ENCODE measurements at places on chromosomes 1 and 21.

DNA sequence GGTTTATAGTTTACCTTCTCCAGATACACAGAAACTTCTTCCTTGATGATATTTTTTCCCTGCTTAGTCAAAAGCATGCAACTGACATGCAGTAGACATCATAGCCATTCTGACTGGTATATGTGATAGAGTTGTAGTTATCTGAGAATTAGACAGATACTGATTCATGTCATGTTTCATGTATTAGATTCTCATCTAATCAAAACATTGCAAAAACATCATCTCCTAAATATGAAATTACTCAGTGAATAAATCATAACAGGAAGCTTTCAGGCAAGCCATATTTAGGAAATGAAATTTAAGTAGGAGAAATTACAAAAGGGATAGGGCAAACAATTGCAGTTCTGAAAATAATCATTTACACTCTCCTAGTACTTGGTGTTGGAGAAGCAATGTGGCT lies 38.4 kb upstream of the ASB17 start:
- DNase-seq: no peak

DNA sequence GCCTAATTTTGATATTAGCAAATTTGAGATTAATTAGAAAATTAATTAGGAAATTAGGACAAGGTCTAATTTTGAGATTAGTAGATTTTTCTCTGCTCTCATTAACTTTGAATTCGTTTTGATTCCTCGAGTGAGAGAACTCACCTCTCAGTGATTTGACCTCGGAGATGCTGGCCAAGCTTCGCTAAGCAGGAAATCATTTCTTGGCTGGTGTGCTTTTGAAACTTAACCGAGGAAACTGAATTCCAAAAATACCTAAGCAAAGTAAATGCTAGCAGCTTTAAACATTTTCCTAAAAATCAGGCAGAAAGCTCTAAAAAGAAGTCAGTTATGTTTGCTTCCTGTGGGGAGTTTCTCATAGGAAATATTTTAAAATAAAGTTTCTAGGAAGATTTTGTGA lies 34.9 kb downstream of the CDC14A start:
- DNase-seq: no peak

DNA sequence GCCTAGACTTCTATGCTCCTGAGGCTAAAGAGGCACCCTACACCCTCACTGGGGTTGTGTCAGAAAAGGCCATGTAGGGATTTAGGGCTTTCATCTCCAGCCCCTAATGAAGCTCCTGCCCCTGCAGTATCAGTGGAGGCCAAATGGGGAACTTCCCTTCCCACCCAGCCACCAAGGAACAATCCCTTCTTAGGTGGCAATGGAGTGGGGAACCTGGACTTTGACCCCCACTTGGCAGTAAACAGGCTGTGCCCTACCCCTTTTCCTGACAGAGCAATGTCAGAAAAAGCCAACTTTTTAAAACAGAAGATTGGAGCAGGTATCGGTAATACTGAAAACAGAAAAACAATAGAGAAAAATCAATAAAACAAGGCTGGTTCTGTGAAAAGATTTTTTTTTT lies 35.5 kb upstream of the SLC19A2 start:
- DNase-seq: no peak

GRCh38 chr1:99784143-99784542 lies 17.7 kb upstream of the FRRS1 start:
- no peak for DNase-seq

GRCh38 chr21:31164713-31165694 lies 126.7 kb upstream of the KRTAP19-8 start:
- DNase-seq: no peak

- DNase-seq: peak; percentile 22
Observed at GRCh38 chr1:9822897-9823692, 670 bp downstream of the CLSTN1 start.

DNA sequence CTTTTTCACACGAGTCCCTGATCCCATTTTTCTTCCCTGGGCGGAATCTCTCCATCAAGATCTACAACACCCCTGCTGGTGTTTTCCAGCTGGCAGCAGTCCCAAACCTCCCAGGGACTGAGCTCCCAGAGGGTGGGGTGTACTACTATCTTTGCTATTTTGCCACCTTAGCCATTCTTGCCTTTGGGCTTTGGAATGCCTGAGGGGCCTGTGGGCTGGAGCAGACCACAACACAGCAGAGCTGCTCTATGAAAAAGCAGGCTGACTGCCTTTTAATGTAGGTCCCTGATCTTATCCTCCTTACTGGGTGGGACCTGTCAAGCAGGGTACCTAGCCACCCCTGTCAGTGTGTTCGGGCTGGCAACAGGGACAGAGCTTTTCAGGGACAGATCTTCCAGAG lies 91.9 kb downstream of the KCNT2 start:
- no peak for DNase-seq

DNA sequence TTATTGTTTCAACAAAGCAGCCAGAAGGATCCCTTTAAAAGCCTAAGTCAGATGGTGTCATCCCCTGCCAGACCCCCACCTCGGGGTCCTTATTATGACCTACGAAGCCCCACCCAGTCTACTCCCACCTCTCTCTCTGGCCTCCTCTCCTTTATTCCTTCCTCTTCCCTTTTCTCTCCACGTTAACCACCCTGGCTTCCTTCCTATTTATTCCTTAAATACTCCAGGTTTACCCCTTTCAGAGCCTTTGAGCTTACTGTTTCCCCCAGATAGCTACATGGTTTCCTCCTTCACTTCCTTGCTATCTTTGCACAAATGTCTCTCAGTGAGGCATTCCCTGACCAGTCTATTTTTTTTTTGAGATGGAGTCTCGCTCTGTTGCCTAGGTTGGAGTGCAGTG lies 12.0 kb upstream of the SLC9A1 start:
- no peak for DNase-seq

- DNase-seq: no peak
Observed at GRCh38 chr1:59967780-59968179, 41.2 kb upstream of the CYP2J2 start.

GRCh38 chr1:234708700-234709395 lies 98.9 kb upstream of the IRF2BP2 start:
- no peak for DNase-seq

DNA sequence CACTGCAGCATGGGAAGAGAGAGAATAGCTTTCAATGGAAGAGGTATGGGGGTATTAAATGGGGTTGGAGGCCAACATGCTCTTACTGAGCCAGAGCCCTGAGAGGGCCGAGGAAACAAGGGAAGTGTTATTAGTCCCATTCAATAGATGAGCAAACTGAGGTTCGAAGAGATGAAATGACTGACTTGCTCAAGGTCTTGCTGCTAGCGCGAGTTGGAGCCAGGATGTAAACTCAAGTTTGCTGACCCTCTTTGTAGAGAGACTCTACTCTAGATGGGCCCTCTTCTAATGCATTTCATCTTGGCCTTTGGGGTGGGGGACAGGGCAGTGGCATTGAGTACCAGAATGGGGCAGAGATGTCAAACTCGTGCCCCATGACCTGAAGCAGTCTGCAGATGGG lies 319.5 kb downstream of the RPS6KC1 start:
- no peak for DNase-seq

DNA sequence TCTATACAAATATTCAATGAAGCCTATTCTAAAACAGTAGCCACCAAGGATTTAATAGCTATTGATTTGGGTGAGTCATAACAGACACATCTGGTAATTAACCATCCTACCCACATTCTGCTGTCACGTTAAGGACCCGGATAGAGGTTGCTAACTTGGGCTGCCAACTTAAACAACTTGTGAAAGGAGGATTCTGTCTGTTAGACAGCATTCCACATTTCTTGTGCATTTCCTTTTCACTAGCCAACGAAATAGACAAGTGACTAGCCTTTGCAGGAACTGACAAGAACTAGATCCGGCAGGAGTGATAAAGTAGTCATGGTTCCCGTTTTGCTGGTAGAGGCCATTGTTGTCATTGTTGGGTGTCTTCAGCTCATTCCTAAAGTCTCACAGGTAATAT lies 9.5 kb downstream of the DSCAM start:
- DNase-seq: no peak

- DNase-seq: peak; percentile 85
Observed at GRCh38 chr1:232627645-232628334, 2.1 kb downstream of the SIPA1L2 start.

DNA sequence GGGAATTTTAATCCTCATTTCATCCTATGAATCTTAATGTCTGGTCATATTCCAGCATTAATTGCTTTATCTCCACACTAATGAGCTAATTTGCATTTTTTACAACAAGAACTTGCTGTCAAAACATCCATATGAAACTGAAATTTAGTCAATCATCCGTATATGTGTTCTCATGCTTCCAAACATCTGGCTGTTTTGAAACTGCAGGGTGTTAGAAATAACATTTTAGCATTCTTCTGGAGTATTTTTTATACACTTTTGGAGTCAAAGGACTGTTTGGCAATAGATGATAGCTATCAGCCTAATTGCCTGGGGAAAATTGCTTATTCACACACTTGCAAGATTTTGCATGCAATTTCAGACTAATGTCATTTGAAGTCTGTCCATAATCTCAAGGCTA lies 1639.3 kb downstream of the KCNT2 start:
- no peak for DNase-seq

- no peak for DNase-seq
Observed at GRCh38 chr21:32143241-32143939, 135.5 kb downstream of the MIS18A start.

- DNase-seq: no peak
Observed at GRCh38 chr1:51301152-51301843, 29.1 kb downstream of the TTC39A start.

DNA sequence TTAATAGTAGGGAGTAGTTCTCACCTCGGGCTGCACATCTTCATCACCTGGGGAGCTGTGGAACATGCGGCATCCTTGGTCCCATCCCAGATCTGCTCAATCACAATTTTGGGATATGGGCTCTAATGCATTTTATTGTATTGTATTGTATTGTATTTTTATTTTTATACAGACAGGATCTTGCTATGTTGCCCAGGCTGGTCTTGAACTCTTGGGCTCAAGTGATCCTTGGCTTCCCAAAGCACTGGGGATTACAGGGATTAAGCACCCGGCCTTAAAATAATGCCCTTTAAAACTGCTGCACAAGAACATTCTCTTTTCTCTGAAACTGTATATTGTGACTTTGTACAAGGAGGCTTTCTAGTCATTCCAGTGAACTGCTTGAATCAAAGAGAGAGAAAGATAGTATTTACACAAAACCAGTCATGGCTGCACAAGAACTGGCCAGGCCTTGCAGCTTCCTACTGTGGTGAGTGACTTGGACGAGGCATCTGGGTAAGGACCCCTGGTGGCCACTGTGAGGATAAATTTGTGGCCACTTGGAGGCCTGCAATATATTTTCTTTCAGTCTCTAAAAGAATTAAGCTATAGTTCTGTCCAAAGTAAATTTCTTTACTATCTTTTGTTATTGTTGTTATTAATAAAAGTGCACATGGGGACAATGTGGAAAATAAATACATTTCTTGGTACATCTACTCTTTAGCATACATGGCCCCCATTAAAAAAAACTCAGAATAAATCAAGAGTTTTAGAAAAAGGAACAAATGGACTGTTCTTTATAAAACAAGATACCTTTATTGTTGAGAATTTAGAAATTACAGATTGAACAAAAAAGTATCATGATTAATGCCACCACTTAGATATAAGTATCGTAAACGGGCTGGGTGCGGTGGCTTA lies 48.0 kb downstream of the TBCE start:
- DNase-seq: peak; percentile 75

GRCh38 chr1:11505591-11506538 lies 26.9 kb downstream of the DISP3 start:
- DNase-seq: peak; percentile 26

DNA sequence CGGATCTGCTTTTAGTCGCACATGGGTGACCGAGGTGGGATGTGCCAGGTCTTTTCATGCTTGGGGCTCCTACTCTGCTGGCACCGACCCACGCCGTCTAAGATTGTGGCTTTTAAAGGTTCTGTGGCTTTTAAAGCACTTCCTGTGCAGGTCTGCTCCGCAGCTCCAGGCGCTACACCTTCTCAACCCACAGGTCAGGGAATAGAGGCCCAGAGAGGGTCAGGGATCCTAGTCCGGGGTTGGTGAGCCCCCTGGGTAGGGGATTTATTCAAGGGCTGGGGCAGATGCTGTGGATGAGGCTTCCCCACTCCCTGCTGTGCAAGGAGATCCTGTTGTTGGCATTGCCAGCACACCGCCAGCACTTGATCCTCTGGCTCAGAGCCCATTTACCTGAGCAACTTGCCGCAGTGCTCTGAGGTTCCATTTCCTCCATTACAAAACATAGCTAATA lies 212.8 kb upstream of the RAB4A start:
- no peak for DNase-seq

- no peak for DNase-seq
Observed at GRCh38 chr1:93689521-93690223, 8.0 kb upstream of the BCAR3 start.

GRCh38 chr1:116465845-116466685 lies 93.0 kb downstream of the ATP1A1 start:
- DNase-seq: no peak

- DNase-seq: no peak
Observed at GRCh38 chr1:105730701-105731100, 1325.8 kb upstream of the PRMT6 start.

DNA sequence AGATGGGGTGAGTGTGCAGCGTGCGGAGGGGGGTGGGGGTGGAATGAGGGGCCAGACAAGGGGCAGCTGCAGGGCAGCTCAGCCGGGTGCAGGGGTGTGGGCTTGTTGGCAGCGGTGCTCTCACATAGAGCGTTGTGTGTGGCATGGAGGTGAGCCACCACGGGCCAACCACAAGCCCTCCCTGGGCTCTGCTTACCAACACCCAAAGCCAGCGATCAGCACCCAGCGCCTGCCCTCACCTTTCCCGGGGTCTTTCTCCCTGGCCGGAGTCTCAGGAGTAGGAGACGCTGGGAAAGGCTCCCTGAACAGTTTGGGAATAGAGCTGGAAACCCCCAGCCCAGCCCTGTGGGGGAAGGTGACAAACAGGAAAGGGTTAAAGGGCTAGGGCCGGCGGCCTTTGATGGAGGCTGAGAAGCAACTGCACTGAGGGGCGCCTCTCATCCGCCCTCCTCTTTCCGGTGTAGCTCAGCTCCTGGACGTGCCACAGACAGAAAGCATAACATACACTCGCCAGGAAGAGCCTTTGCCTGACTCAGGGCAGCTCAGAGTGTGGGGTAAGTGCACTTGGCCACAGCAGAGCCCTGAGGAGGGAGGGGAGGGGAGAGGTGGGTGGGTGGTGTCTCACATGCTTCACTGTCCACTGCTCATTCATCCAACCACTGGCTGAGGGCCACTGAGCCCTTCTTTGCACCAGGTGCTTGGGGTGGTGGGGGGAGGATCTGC lies 577 bp downstream of the IKBKE start:
- peak; percentile 66 for DNase-seq

DNA sequence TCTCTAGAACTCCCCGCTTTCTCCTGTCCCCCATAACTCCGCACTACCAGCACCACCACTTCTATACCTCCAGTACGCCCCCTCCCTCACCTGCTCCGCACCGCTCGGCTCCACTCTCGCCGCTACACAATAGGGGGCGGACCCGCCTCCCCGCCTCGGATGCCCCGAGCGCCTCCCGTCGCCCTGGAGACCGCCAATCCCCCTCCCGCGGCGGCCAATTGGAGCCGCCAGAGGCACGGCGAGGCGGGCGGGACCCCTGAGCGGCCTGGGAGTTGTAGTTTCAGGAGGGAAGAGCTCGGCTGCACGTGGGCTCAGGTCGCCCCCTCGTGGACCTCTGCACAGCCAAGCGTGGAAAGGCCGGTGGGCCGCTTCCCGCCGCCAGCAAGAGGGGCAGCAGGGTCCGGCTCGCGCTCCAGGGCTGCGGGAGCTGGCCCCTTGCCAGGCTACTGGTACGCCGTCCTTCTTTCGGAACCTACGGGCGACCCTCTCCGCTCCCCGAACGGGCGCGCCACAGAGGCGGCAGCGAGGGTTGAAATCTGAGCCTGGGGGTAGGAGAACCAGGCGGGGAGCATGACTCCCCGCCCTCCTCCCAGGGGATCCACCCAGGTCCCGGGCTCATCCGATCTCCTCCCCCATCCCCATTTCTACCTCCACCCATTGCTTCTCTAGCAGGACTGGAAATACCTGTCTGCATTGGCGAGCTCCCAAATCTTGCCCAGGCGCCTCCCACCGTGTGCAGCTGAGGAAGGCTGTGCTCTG lies at the start of gene IGSF9:
Gene IGSF9 (minus strand): TSS at position 131 of the 759 bp plus-strand sequence. CDS start 2,159 bp downstream, outside the sequence.
- peak; percentile 80 for DNase-seq
